CD4-positive, alpha-beta T cell (primary cell): ENCODE measurements at places on chromosomes 7 and 10. TPM values are rescaled to one million over a fixed set of nuclear protein-coding genes. Genes with fewer than 3 reads are reported as not detected.

Gene PLXNA4
- total RNA-seq: 0.75 TPM

Gene ANKMY2
- 5.1 TPM for total RNA-seq

Gene PNLIPRP1
- not detected for total RNA-seq

Gene SPDYE2
- total RNA-seq: 0.36 TPM

Gene GRM3
- not detected for total RNA-seq

Gene SYPL1
- total RNA-seq: 51.2 TPM

Gene CARD11
- total RNA-seq: 122 TPM

Gene DIP2C
- 4.1 TPM for total RNA-seq

Gene IGFBP1
- total RNA-seq: not detected

- H3K27ac ChIP-seq: no peak overlapping the region
- H3K4me3 ChIP-seq: no peak overlapping the region
- no peaks in the 10 kb centered on the region for H3K27me3 ChIP-seq
- no peak for DNase-seq
- H3K36me3 ChIP-seq: no peaks in the 10 kb centered on the region
These were observed 551.4 kb downstream of the LRMDA start for GRCh38 chr10:75982611-75983369.

DNA sequence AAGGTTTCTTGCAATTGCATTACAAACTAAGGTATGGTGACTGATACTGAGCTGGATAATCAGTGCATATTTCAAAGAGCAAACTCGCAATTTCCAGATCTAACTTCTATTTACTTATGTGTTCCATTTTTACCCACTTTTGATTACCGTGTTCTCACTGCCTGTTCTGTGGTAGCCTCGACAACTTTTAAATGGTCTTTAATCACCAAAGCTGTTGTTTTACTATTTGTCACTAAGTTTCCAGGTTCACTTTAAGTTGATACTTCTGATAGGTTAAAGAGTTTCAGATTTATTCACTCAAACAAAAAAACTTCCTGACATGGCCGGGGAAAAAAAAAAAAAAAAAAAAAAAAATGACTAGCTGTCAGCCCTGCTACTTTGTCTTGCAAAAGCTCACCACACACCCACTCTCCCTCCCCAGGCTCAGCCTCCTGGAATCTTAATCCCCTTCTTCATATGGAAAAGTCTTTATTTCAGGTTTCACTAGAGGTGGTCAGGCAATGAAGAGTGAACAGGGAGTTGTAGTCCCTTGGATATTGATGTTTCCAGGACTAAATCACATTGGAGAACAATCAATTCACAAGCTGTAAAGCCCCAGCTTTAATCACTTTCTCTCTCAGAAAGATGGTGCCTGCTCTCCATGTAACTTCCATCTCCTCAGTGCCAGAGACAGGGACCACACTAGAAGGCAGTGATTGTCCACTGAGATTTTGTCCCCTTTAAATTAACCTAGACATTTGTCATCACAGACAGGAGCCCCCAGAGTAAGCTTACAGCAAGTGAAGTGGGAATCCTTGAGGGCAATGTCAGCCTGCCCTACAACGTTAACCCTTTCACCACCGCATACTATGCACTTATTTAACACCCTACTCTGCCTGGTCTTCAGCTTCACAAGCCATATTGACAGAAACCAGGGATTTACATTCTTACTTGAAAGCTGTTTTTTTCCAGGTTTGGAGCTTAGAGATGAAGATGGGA lies 749.1 kb upstream of the SORCS1 start:
- no peaks in the 10 kb centered on the region for H3K27me3 ChIP-seq
- H3K4me3 ChIP-seq: no peak overlapping the region
- H3K4me1 ChIP-seq: no peaks in the 10 kb centered on the region
- DNase-seq: no peak
- H3K27ac ChIP-seq: no peak overlapping the region

DNA sequence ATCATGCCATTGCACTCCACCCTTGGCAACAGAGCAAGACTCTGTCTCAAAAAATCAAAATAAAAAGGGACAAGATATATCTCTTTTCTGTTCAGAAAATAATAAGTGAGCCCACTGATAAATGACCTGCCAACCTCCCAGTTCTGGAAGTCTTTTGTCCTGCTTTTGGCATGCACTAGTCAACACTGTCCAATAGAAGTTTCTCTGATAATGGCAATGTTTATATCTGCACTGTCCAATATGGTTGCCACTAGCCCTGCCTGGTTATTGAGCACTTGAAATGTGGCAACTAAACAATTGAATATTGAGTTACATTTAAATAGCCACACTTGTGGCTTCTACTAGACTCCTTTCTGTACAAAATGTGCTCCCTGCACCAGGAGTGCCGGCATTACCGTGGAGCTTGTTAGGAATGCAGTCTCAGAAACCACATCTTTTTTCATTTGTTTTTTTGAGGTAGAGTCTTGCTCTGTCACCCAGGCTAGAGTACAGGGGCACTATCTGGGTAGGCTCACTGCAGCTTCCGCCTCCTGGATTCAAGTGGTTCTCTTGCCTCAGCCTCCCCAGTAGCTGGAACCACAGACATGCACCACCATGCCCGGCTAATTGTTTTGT lies 229.7 kb downstream of the CACNB2 start:
- H3K36me3 ChIP-seq: no peaks in the 10 kb centered on the region
- H3K27me3 ChIP-seq: no peaks in the 10 kb centered on the region
- no peak overlapping the region for H3K27ac ChIP-seq
- H3K4me3 ChIP-seq: no peak overlapping the region
- no peak for DNase-seq
- no peaks in the 10 kb centered on the region for H3K4me1 ChIP-seq

DNA sequence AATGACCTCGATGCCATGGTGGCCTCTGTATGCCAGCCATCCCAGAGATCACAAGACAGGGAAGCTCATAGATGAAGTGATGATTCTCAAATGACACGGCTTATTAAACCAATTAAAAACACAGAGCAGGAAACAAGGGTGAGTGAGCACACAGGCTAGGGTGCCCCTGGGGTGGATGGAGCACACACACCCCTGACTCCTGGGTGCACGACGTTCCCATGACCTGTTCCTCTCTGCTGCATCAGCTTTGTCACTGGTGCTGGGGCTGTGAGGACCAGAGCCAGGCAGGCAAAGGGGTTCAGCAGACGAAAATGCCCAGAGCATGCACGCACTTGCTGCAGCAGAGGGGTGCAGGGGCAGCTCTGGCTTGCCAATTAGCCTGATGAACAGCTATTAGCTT lies 86.5 kb upstream of the LRRC4 start:
- no peak for DNase-seq
- no peak overlapping the region for H3K4me3 ChIP-seq
- no peaks in the 10 kb centered on the region for H3K36me3 ChIP-seq
- no peak overlapping the region for H3K27ac ChIP-seq

DNA sequence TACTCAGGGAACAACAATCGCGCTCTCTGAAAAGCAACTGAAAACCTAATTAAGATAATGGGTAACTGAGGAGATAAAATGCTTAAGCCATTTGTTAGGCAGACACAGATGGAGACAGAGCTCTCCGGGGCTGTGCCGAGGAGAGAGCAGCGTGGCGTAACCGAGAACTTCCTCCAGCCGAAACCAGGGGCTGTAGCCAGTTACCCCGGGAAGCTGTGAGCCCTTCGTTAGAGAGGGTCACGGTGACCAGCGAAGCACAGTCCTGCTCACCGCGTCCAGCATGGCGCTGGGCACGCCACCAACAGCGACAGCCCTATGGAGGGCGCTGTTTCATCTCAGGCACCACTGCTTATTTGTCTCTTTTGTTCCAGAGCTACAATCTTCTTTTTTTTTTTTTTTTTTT lies 16.1 kb downstream of the PAPOLB start:
- H3K4me3 ChIP-seq: no peak overlapping the region
- no peaks in the 10 kb centered on the region for H3K36me3 ChIP-seq
- no peak overlapping the region for H3K27ac ChIP-seq
- peaks cover 12% of the 10 kb centered on the region for H3K27me3 ChIP-seq
- no peak for DNase-seq

DNA sequence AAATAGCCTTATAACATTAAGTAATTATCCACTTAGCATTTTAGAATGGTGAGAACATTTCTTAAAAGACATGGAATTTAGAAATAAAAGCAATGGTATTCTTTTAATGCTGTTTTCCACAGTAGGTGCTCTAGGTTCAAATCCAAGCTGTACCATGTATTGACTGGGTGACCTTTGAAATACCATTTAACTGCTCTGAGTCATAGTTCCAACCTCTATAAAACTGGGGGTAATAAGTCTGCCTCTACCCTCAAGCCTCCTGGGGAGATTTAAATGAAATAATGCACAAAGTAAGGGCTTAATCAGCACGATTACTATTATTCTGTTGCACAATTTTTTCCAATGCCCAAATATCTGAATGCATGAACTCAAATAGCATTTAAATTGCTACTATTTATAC lies 236.4 kb upstream of the CCDC6 start:
- H3K36me3 ChIP-seq: no peaks in the 10 kb centered on the region
- H3K4me3 ChIP-seq: no peak overlapping the region
- no peak overlapping the region for H3K27ac ChIP-seq
- H3K27me3 ChIP-seq: no peaks in the 10 kb centered on the region
- H3K4me1 ChIP-seq: no peaks in the 10 kb centered on the region

GRCh38 chr7:106966121-106966520 lies 78.4 kb upstream of the PRKAR2B start:
- no peak overlapping the region for H3K4me3 ChIP-seq
- DNase-seq: no peak
- H3K4me1 ChIP-seq: no peaks in the 10 kb centered on the region

GRCh38 chr7:48183370-48183743 lies 12.1 kb downstream of the ABCA13 start:
- no peaks in the 10 kb centered on the region for H3K4me1 ChIP-seq
- no peak overlapping the region for H3K4me3 ChIP-seq
- no peaks in the 10 kb centered on the region for H3K36me3 ChIP-seq
- no peaks in the 10 kb centered on the region for H3K27me3 ChIP-seq
- no peak for DNase-seq

GRCh38 chr7:36710186-36710791 lies 14.0 kb downstream of the AOAH start:
- no peak overlapping the region for H3K27ac ChIP-seq
- no peak overlapping the region for H3K4me3 ChIP-seq
- DNase-seq: no peak
- peaks cover 3% of the 10 kb centered on the region for H3K36me3 ChIP-seq
- H3K27me3 ChIP-seq: no peaks in the 10 kb centered on the region

DNA sequence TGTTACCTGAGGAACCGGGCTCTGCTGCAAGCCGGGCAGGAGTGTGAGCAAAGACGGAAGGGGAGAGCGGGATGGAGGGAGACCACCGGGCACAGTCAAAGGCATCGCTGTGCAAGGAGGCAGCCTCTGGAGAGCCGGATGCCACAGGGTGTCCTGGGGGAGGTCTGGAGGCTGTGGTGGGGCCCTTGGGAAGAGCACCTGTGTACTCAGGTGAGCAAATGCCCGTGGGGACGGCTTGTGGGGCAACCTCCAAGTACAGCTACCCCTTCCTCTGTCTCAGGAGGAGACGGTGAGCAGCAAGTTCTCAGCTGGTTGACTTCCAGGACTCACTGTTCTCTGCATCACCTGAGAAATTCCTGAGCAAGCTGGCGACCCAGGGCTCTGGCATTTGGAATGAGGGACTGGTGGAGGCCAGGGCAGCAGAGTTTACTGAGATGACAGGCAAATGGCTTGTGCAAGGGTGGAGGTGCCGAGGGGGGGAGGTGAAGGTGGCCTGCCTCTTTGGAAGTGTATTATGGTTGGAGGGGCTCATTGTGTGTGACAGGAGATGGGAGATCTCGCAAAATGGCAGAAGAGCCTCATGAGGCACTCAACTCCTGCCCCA lies 345.2 kb upstream of the SHH start:
- H3K27me3 ChIP-seq: no peaks in the 10 kb centered on the region
- no peak overlapping the region for H3K27ac ChIP-seq
- H3K36me3 ChIP-seq: no peaks in the 10 kb centered on the region

DNA sequence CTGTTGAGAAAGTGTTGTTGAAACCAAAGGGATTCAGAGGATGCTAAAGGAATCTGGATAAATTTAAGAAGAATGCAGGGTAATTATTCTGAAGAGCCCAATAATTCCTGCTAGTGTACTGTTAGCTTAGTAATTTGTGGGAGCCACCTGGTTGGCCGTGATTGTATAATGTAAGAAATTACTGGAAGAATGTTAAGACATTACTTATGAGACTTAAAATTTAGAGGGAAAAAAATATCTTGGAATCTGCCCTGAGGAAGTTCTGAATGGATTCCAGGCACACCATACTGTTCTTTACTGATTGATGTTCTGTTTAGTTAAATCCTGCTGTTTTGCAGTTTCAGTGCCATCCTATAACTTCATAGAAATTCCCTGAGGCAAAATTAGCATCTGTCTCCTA lies 155.0 kb upstream of the RHOBTB1 start:
- no peaks in the 10 kb centered on the region for H3K36me3 ChIP-seq
- no peak for DNase-seq
- no peaks in the 10 kb centered on the region for H3K4me1 ChIP-seq
- no peaks in the 10 kb centered on the region for H3K27me3 ChIP-seq
- H3K27ac ChIP-seq: no peak overlapping the region

GRCh38 chr10:93478873-93479272 lies 3.3 kb downstream of the MYOF start:
- no peaks in the 10 kb centered on the region for H3K36me3 ChIP-seq
- no peak overlapping the region for H3K4me3 ChIP-seq

DNA sequence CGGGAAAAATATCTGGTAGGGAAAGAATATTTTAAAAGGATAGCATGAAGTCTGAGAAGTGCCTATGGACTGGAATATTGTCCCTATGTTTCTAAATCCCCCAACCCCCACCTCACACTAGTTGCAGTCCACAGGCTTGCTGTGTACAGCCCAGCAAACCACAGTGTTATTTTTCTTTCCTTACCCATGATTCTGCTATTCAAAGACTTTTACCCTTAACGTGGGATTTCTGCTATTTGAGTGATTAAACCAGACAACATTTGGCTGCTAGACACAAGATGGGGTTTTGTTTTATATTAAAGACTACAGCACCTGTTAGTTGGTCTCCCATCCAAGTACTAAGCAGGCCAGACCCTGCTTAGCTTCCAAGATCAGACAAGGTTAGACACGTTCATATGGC lies 120.5 kb upstream of the MYO3A start:
- H3K36me3 ChIP-seq: no peaks in the 10 kb centered on the region
- DNase-seq: no peak
- no peaks in the 10 kb centered on the region for H3K4me1 ChIP-seq
- no peaks in the 10 kb centered on the region for H3K27me3 ChIP-seq
